ENCODE measurements at places on chromosomes 1 and 21.

DNA sequence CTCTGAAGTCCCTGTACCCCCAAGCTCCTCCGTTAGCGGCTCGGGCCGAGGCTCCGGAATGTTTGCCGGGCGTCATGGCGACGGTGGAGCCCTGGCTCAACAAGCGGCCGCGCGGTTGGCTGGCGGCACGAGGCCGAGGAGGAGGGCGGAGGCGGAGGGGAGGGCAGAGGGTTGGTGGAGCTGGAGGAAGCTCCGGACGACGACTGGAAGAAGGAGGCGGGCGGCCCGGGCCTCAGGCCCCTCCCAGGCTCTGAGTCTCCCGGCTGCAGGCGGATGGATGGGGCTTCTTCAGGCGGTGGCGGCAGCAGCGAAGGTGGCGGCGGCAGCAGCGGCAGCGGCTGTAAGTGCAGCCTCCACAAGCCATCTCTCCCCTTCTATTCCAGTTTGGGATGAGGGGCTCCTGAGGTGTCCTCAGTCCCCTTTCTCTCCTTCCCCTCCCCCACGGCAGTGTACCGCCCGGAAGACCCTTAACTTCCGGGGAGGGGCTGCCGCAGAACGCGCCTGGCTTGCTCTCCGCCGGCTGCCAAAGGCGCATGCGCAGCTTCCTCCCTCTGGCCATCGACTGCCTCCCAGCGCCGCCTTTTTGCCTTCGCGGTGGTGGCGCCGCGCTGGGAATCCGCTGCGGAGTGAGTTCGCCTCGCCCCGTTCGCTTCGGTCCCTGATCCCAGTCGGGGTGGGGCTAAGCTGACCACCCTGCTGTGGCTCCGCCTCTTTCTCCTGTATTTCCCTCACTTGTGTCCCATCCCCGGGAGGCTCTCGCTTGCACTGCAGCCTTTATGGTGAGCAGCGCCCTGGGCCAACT is at the start of the genes DNAI4 and MIER1:
Gene DNAI4 (minus strand): TSS at position 101 of the 802 bp plus-strand sequence. CDS start 25 bp downstream, at position 76.
Gene MIER1 (plus strand): TSS at position 235 of the 802 bp plus-strand sequence. CDS start 39 bp downstream, at position 274.
- peak; percentile 91 for DNase-seq

GRCh38 chr1:165842671-165843129 is 15.3 kb downstream of the UCK2 start:
- peak; percentile 87 for DNase-seq

GRCh38 chr1:87753366-87753765 is 424.7 kb downstream of the LMO4 start:
- no peak for DNase-seq

- DNase-seq = no peak
Observed at GRCh38 chr21:37945036-37945435, 28.8 kb upstream of the KCNJ6 start.

DNA sequence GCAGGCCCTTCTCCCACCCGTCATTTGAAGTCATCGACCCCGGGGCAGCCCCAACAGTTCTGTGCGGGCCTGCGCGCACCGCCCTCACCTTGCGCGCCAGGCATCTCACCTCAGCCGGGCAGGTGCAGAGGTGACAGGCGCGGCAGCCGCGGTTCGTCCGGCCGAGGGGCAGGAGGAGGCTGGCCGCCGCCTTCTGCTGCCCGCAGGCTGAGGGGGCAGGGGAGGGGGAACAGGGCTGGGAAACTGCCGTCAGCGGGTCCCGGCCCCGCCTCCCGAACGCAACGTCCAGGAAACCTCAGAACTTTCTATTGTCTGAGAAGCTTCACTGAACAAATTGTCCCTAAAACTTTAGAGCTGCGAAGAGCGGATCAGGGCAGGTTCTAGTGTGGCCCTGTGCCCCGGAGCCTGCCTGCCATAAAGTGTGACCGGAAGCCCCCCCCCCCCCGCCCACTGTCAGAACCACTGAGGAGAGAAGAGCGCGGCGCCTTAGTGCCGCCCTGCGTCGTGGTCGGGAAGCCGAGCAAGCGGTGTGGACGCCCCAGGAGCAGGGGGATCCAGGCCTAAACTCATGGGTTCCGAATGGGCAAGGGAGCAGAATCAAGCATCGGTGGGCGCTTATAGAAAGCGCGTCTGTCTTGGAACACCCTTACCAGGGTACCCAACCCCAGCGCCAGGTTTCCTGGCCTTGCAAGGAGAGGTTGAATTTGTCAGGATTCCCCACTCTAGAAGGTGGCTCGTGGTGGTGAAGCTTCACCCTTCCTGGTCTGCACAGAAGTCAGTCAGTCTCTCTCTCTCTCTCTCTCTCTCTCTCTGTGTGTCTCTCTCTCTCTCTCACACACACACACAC is 13.3 kb upstream of the TBX15 start:
- no peak for DNase-seq

DNA sequence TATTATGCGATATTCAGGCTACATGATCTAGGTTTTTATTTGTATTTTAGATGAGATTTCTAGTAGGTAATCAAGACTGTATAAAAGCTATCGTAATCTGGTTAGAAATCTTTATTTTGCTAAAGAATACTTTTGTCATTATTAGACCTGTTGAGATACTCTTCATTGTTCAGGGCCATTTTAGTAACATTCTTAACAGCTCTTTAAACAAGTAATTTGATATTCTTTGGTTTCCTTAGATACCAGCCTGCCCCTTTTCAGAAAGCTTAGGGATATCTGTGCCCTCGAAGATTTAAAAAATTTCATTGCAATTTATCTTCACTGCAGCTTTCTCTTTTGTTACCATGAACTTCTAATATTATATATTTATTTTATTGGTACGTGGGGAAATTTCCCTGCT is 18.9 kb downstream of the ADGRL2 start:
- DNase-seq = no peak

DNA sequence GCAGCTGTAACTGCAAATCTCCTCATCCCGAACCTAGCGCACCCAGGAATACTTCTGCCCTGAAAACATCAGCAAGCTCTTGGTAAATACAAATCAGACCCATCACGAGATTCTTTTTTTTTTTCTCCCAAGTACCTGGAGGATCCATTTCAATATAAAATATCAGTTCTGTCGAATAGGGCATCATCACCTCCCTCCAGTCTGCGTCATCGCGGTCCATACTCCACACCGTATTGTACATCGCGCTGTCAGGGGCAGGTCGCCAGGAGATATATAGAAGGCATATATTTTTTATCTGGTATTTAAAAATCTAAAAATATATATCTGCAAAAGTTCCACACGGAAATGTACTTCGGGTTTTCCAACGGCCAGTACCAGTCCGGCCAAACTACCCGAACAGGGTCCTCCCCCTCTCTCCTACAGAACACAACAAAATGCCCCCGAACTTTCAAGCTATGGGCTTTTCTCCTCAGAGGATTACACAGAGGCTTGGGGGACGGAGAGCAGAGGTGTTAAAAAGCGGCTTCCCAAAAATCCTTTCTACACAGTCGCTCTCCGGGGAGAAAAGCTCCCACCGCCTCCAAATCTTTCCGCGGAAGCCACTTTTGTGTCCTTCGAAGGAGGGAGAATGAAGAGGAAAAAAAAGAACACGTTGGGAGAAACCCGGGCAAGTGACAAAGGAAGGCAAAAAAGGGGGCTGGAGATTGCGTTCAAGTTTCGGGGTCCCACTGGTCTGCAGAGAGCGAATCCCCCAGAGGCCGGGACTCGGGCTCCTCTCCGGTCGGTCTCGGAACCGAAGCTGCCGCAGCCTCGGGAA is 509 bp downstream of the PIK3R3 start:
- DNase-seq = peak; percentile 49

- DNase-seq = no peak
Observed at GRCh38 chr1:225454733-225455132, 26.9 kb upstream of the LBR start.

DNA sequence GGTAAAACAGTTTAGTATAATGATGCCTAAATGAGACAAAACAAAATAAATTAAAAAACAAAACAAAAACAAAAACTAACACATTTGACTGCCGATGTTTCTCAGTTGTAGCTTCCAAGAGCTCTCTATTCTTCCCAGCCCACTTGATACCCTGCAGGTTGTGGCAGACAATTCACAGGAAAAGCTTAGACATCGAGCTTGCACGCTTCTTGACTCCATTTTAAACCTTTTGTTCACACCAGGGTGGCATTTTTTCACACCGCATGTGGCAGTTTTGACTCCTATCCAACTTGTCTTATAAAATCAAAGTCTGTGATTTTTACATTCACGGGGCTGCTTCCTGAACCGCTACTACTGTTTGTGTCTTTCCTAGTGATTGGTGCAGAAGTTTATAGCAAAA is 575.9 kb downstream of the USP25 start:
- DNase-seq = no peak

DNA sequence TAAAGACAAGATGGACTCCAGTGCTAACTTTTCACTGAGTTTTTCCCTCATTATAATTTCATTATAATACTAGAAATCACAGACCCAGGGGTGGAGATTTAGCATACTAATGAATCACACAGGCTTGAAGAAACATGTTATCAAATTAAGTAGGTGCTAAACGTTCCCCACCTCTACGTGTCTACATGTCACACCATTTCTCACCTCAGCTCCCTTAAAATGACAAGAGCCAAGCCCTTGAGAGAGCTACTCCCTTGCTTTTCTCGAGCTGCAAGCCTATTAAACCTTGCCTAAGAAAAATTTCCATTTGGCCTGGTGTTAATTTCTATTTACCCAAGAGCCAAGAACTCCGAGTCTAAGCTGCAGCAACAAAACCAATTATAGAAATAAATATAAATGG is 396.3 kb upstream of the NEGR1 start:
- no peak for DNase-seq

DNA sequence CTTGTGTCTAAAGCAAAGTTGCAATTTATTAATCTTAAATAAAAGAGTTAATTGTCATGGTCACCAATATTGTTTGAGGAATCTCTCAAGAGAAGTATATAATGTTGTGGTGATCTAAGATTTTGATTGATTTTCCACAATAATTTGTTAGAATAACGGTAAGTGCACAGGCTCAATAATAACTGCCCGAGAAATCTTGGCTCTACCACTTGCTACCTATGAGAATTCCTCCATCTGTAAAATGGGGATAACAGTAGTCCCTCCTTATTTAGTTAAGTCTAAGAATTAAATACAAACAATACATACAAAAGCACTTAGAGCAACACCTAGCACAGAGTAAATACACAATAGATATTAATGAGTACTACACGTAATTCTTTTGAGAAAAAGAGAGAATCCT is 18.8 kb downstream of the SCAF4 start:
- no peak for DNase-seq

DNA sequence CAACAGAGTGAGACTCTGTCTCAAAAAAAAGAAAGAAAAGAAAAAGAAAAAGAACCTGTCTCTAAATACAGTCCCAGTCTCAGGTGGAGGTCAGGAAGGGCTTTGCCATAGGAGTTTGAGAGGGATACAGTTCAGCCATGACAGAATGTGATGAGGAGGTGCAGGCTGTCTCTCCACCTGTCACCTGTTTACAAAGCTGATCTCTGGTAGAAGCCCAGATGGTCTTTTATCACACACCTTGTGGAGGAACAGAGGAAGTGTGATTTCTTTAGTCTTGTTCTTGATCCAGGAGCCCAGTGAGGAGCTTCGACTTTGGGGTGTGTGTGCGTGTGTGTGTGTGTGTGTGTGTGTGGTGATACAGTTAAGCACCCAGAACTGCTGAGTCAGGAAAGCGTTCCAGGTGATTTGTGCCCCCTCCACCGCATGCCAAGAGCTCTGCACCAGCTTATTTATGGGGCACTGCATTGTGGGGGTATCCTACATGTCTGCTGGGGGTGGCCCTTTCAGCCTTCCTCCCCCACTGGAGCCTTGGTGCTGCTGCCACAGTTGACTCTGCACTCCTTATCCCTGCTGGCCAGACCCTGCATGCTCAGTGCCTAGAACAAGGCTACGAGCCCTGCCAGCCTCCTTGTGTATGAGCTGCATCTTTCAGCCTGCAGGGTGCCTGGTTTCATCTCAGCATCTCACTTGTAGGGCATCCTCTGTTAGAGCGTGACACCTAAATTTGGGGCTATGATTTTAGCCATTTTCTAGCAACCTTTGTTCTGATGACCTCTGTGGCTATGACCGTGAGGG is 19.3 kb downstream of the DOP1B start:
- no peak for DNase-seq

GRCh38 chr1:24303600-24303999 is 15.6 kb upstream of the GRHL3 start:
- no peak for DNase-seq

GRCh38 chr1:19477284-19478249 is 7.8 kb downstream of the CAPZB start:
- peak; percentile 91 for DNase-seq

GRCh38 chr1:160061369-160062229 is 8.4 kb downstream of the KCNJ10 start:
- no peak for DNase-seq

GRCh38 chr1:17970757-17971156 is 136.8 kb upstream of the IGSF21 start:
- no peak for DNase-seq

Measured in NCI-H187 treated with DMSO at 0.1 percent for 48 hours (cell line).